ENCODE measurements at places on chromosomes 5 and 9.

DNA sequence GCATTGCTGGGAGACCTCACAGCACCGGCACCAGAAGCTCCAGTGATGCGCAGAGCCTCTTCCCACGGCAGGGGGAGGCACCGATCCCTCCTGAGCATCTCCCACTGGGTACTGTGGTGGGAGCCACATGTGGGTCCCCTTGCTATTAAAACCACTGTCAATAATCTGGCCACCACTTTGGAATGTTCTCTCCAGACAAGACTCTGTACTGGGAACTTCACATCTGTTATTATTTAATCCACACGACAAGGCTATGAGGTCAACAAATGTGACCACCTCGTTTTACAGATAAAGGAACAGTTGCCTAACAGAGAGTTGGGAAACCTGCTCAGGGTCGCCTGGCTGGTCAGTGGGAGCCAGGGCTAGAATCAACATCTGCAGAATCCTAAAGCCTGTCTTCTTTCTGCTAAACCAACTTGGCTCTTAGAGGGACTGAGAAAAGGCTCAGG lies 72.7 kb downstream of the EPB41L4B start:
- DNase-seq, result no peak

DNA sequence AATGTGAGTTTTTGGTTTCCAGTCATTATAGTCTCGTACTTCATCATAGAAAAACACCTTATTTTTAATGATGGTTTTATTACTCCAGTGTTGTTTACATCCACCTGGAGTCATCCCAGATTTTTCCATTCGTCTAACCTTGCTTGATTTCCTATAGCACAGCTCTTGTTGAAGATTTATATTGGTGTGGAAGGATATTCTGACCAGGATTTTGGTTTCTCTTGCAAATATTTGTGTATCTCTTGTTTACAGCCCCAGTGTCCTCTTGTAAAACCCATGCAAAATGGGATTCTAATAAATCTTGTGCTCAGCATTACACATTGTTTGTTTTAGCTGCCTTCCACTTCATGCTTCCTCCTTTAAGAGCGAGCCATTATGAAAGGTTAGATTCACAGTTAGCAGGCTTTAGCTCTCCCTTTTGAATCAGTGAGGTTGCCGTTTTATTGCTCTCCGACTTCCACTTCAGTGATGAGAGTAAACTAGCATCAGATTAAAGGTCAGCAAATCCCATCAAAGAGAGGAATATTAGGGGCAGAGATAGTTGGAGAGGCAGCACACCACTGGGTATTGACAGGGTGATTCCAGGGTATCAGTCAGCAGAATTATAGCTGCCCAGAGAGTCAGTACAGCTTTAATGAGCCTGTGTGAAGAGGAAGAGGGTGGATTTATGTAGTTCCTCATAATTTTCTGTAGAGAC lies 157.1 kb downstream of the PBX3 start:
- DNase-seq, result no peak

DNA sequence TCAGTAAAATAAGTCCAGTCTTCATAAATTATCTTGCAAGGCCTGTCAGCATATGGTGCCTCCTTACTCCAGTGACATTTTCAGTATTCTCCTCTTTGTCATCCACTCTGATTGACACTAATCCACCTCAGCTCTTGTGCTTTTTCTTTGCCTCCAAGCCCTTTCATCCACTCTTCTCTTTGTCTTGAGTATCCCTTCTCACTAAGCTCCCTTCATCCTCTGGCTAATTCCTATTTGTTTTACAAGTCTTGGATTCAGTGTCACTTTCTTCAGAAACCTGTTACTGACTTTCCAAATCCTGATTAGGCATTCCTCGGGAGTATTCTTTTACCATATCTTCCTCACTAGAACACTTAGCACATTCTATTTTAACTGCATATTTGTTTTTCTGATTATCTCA lies 100.6 kb upstream of the VCAN start:
- DNase-seq, result no peak

- DNase-seq, result no peak
Observed at GRCh38 chr5:78628270-78628992, 20.1 kb downstream of the LHFPL2 start.

DNA sequence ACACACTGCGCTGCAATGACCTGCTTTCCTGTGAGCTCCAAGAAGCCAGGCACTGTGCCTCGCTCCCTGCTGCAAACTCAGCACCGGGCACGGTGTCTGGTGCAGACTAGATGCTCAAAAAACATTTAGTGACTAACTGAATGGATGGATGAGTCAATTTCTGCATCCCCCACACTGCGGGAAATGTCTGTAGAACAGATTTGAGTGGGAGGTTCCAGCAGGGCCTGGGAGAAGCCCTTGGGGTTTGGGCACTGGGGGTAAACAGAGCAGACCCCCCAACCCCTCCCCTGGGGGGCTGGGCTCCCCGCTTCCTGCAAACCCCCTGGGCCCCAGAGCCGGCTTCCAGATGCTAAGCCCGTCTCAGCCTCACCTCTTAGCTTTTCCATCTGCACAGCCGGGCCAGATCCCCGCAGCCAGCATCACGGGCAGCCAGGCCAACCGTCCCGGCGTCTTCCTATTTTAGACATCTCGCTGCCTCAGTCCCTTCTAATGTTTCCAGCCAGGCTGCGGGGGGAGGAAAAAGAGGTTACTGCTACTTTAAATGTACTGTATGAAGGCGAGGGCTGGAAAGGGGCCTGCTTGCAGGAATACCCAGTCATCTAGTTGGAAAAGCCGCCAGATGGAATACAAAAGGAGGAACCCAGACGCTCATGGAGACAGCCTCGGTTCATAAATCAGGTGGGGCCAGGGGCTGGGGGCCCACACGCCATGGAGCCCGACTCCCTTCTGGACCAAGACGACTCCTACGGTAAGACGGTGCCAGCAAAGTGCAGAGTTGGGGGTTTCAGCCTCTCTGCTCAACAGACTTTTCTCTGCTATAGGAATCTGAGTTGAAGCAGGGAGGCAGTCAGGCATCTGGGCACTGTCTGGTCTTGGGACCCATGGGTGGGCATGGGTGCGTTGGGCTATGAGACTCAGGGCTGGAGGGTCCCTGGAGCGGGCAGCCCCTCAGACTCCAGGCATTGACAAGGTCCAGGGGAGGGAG lies 67.1 kb upstream of the GGTA1 start:
- no peak for DNase-seq

DNA sequence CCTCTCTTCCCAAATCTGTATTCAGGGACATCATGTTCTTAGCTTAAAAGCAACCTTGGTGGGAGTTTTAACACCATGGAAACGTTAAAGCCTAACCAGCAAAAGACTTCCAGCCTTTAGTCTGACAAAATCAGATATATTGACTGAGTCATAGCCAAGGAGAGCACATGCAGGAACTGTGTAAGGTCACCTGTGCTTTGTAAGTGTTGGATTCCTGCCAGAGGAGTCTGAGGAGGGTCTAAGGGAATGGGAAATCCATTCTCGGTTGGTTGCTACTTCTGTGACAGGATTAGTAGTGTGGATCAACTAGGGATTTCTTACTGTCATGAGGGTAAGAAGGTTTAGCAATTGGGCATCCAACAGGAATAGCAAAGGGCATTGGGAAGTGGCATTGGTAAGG lies 142.0 kb upstream of the CHD1 start:
- no peak for DNase-seq

DNA sequence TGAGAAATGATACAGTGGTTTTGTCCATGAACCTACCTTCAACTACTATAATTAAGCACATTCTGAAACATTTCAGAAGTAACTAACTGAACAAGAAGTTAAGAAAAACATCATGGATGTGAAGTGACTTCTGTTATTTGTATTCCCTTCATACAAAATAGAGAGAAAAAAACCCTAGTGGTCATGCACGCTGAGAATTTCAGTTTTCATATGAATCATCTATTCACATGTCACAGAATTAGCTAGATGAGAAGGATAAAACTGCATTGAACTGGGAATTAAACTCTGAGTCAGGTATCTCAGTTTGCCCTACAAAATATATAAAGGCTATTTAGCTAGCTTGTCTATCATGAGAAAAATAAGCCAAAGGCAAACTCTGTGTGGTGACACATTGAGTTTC lies 451.8 kb upstream of the FTMT start:
- no peak for DNase-seq

- DNase-seq, result no peak
Observed at GRCh38 chr5:159787837-159788236, 128.4 kb upstream of the ADRA1B start.

- no peak for DNase-seq
Observed at GRCh38 chr5:57653636-57654290, 171.2 kb upstream of the ACTBL2 start.

GRCh38 chr9:4798281-4799032 lies 5.7 kb downstream of the RCL1 start:
- no peak for DNase-seq

GRCh38 chr5:167763772-167764171 lies 527.7 kb upstream of the WWC1 start:
- DNase-seq, result no peak

DNA sequence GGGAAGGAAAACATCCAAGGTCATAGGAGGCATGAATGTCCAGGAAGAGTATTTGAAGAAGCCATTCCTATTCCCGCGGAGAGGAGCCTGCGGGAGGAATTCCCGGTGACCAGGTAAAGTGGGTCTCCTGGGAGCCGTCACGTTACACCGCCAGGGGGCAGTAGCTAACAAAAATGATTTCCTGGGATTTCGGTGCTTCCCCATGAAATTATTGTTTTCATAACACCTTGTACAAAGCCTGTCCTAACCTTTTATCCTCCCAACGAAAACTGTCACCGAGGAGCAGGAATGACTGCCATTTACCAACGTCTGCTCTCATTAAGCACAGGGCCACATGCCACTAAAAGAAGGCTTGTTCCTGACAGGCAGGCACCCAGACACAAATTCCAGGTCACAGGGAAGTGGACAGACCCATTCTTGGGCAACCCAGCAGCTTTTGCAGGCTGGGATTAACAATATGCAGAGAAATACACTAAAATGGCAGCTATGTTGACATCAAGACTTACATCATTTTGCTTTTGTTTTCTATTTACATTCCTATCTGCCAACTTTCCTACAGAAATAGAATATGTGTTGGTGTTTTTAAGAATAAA lies 41.2 kb upstream of the CTSL start:
- no peak for DNase-seq

- no peak for DNase-seq
Observed at GRCh38 chr5:176788941-176789872, 21.2 kb upstream of the UNC5A start.

DNA sequence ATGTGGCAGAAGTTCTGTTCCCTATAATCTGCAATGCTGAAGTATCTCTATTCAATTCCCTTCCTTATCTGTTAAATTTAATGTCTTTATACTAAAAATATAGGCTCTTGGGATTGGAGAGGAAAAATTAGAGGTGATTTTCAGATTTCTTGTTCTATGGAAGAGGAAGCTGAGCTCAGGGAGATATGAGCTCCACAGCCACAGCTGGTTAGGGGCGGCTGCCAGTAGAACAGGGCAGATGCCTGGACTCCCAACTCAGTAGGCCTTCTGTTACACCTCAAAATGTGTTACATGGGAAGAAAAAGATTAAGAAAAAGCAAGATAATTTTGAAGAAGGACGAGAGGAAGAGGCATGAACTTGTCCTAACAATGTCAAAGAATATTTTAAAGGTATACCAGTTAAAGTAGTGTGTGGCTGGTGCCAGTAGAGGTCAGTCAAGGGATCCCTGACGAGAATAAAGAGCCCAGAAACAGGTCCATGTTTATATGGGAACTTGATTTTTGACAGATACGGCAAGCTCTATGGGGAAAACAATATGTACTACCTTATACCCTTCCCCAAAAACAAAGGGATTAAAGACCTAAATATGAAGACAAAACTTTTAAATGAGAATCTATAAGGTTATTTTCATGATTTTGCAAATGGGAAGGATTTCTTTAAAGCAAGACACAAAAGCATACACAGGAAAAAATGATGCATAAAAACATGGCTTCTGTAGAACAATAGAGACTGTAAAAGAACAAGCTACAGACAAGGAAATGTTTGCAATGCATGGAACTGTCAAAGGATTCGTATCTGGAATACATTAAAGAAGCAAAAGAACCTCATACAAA lies 28.7 kb downstream of the DNAJC21 start:
- no peak for DNase-seq

- DNase-seq, result no peak
Observed at GRCh38 chr9:106961623-106962022, 98.7 kb downstream of the ZNF462 start.

DNA sequence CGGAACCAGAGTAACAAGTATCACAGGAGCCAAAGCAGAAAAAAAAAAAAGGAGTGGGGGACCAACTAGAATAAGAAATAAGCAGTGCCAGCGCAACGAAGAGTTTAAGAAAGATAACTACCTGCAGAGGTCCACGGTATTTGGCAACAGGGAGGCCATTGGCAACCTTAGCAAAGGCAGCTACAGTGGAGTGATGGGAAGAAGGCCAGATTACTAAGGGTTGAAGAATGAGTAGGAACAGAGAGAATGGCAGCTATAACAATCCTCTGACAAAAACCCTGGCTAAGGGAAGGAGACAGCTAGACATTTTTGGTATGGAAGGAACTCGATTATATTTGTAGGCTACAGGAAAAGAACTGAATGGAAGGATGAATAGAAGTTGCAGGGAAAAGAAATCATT lies 93.4 kb upstream of the DMAC1 start:
- no peak for DNase-seq

GRCh38 chr5:118146824-118147223 lies 841.5 kb downstream of the DTWD2 start:
- no peak for DNase-seq

GRCh38 chr9:16928179-16928945 lies 57.9 kb upstream of the BNC2 start:
- no peak for DNase-seq

GRCh38 chr9:130112538-130113151 lies 58.9 kb downstream of the GPR107 start:
- DNase-seq, result no peak

DNA sequence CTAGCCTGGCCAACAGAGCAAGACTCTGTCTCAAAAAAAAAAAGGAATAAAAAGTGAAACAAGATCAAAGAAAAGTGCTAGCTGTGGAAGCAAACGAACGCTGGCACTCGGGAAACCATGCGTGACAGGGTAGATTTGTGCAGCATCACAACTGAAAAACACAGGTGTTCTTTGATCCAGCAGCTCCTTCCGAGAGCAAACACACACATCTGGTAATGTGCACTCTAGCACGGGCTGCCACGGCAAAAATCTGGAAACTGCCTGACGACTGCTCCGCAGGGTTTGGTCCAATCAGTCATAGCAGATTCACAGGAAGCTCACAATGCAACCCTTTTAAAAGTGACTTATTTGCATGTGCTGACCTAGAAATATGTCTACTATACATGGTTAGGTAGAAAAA lies 80.0 kb downstream of the SYK start:
- no peak for DNase-seq

DNA sequence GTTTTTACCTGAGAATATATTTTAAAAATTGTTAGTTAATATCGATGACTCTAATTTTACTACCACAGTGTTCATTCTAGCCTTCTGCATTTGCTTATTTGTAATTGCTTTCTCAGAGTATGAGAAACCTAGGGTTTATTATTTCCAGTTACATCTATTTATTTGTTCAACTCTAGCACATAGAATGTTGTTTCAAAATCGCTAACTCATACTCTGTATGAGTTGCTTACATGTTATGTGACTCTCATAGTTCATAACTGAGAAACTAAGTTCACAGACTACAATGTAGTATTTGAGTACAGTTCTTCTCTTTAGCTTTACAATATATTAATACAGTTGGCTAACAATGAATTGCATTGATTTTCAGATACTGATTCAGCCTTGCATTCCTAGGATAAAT lies 103.2 kb downstream of the MACROH2A1 start:
- DNase-seq, result no peak

- DNase-seq, result no peak
Observed at GRCh38 chr5:19837536-19838174, 150.3 kb downstream of the CDH18 start.

GRCh38 chr5:61151893-61152292 lies 10.4 kb downstream of the SMIM15 start:
- no peak for DNase-seq

Data from stimulated activated CD4-positive, alpha-beta T cell treated with anti-CD3 and anti-CD28 coated beads, Interleukin-15, amount 100 ng/mL, for 1 hour (primary cell).